ENCODE measurements at places on chromosomes 13 and 19. TPM values are rescaled to one million over a fixed set of nuclear protein-coding genes. Genes with fewer than 3 reads are reported as not detected.

The PTGIR gene
- polyA plus RNA-seq, result 4.8 TPM

DNA sequence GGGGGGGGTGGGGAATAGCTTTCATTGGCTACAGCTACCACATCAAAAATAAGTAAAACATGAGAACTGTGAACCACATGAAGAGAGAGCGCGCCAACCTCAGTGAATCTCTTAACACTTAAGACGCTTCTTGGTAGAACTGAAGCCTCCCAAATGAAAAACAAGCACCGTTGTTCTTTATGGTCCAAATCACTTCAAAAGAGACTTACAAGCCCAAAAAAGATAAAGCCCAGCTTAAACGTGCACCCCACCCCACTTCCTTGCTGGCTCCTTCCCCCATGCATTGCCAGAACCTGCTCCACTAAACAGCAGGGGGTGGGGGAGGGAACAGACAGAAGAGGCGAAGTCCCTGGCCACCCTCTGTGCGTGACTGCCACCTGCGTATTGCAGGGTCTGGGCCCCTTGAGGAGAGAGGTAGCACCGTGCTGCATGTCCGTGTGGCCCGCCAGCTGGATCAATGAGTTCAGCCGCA is 479.1 kb downstream of the FOXO1 start:
- H3K27me3 ChIP-seq, result peaks cover 3% of the 10 kb centered on the region
- H3K27ac ChIP-seq, result no peak overlapping the region
- no peaks in the 10 kb centered on the region for H3K36me3 ChIP-seq
- no peak for DNase-seq
- H3K4me1 ChIP-seq, result peaks cover 19% of the 10 kb centered on the region

- peaks cover 26% of the 10 kb centered on the region for H3K36me3 ChIP-seq
- H3K4me1 ChIP-seq, result no peaks in the 10 kb centered on the region
- H3K27me3 ChIP-seq, result no peaks in the 10 kb centered on the region
- no peak for DNase-seq
Measured at GRCh38 chr19:903266-903797, 9.7 kb downstream of the R3HDM4 start.

The ZNF419 gene
- 13.6 TPM for polyA plus RNA-seq

GRCh38 chr13:67916650-67917049 is 686.5 kb upstream of the PCDH9 start:
- no peak overlapping the region for H3K27ac ChIP-seq
- no peak overlapping the region for H3K4me3 ChIP-seq
- no peak for DNase-seq
- H3K27me3 ChIP-seq, result no peaks in the 10 kb centered on the region
- H3K4me1 ChIP-seq, result no peaks in the 10 kb centered on the region

The FFAR3 gene
- 0.79 TPM for polyA plus RNA-seq

DNA sequence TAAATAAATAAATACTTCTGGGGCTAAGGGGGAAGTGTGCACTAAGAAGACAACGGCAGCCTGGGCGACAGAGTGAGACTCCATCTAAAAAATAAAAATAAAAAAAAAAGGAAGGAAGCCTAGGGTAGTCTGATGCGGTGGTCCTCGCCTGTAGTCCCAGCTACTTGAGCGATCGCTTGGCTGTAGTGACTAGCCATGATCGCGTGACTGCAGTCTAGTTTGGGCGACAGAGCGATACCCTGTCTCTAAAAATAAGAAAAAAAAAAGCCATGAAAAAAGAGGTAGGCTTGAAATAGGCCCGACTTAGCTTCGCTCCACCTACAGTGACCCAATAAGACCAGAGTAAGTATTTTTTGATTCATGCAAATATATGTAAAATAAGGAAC is 661 bp upstream of the BABAM1 start:
- no peak overlapping the region for H3K27ac ChIP-seq
- no peak overlapping the region for H3K4me3 ChIP-seq
- H3K27me3 ChIP-seq, result no peaks in the 10 kb centered on the region
- peaks cover 6% of the 10 kb centered on the region for H3K4me1 ChIP-seq
- no peak for DNase-seq

The SIGLECL1 gene
- not detected for polyA plus RNA-seq
